ENCODE measurements at places on chromosomes 5 and 9.

GRCh38 chr9:68851657-68852056, 146.6 kb downstream of the PIP5K1B start:
- DNase-seq, result no peak

- no peak for DNase-seq
Measured at GRCh38 chr5:7320701-7321301, 75.1 kb upstream of the ADCY2 start.

GRCh38 chr5:154899151-154899816, 38.7 kb downstream of the GEMIN5 start:
- no peak for DNase-seq

DNA sequence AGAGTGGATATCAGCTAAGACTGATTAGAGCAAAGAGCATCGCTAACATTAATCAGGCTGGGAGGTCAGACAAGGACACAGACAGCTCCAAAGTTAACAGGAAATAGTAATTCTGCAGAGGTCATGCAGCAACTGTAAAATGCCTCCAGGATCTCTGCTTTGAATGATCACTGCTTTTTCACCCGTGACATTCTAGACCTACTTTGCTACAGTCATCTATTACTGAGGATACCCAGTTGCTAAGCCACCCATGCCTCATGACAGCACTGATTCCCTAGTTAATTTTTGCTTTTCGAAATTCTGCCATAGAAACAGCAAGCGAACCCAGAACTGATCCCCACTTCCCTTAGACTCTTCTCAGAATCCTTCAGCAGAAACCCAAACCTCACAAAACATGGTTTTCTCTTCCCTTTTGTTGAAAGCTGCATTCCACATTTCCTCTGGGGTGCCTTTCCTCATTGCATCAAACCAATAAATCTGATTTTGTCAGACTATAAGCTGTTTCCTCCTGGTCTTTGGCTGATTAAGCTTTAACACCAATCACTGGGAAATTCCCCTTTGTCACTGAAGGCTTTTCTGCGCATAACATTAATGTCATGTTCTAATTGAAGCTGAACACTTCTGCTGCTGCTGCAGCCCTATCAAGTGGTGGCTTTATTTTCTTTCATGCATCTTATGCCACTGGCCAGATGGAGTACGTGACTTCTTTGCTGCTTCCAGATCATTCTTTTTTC, 201.1 kb upstream of the CHD1 start:
- DNase-seq, result no peak

DNA sequence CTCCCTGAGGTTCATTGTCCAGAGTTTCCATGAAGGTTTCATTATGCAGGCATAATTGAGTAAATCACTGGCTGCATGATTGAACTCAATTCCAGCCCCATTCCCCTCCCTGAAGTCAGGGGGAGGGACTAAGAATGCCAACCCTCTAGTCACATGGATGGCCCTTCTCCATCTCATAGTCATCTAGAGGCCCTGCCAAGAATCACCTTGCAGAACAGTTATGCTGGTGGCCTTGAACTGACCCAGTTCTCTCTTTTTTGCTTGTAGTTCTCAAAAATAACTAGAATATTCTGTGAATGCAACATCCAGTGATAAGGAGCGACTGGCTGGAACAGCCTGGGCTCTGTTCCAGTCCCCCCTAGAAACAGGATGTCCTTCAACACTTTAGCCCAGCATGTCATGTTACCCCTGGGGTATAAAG, 31.7 kb downstream of the SLC35A4 start:
- DNase-seq, result no peak

GRCh38 chr5:14351845-14352712, 208.9 kb downstream of the TRIO start:
- DNase-seq, result peak; percentile 35

DNA sequence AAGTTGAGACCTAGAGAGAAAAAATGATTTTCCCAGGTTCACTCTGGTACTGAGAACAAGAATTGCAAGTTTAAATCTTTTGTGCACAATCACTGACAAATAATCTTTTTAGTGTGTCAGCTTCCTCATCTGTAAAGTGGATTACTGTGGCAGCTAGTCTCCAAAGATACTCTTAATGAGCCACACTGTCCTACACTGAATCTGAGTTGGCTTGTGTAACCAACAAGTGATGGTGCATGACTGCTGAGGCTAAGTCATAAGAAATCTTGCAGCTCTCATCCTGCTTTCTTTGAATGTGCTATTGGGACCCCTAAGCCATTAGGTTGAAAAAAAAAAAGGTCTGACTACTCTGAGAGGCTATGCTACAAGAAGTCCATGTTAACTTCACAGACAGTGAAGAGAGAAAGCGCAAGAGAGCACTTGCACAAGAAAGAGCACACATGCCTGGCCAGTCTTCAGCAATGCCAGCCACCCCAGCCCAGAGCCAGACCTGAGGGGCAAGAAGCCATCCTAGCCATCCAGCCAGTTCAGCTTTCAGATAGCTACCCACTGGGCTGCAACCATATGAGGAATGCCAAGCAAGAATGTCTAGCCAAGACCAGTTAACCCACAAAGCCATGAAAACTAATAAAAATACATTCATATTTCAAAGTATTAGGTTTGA, 419.4 kb downstream of the RAB3C start:
- no peak for DNase-seq

DNA sequence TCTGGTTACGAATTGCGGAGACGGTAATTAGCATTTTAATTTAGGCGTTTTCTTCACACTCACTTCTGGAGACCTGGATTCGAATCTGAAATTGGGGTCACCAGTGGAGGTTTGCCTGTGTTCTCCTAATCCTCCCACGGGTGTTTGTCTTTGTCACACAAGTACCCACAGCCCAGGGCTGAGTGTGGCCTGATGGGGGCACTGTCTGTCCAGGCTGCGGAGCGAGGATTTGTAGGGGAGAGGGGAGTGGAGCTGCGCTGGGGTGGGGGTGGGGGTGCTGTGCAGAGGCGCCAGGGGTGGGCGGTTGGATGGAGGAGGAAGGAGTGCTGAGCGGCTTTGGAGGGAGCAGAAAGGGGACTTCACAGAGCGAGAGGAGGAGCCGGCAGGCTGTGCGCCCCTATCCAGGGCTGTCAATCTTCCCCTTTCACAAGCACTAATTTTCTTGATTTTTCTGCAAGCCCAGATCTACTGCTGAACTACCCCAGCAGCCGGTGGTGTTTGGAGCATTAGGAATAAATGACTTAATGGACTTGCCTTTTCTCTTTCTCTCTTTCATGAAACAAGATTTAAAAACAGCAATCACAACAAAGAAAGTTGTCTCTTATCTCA, 53.1 kb downstream of the TSPAN17 start:
- DNase-seq, result no peak

DNA sequence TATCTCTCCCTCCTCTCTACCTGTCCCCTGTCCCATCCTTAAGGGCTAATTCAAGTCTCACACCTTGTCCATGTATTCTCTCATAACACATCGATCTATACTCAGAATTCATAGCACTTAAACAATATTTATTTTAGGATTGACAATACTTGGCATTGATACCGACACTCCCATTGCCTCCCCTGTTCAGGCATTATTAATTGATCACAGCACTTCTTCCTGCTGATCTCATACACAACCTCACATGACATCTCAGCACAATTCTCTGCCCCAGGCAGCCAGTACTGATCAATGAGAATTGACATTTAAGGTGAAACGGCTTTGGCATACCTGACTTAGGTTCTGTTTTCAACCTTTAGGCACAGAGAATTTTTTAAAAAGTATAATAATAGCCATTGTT, 582.4 kb upstream of the BRINP1 start:
- no peak for DNase-seq

DNA sequence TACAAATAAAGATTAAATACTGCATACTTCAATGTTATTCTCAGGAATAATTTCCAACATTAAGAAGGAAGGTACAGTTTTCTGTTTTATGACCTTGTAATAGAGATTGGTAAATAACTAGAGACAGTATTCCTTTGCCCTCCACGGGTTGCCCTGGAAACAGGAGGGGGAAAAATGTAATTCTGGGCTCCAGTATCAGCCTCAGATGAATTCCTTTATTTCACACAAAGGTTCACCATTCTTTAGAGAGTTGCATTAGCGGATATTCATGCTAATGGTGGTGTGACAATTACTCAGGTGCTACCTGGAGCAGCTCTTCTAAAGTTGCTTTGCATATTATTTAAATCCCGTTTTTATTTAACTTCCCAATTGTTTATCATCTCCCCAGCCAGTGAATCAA, 42.6 kb downstream of the CETN3 start:
- DNase-seq, result no peak

GRCh38 chr5:128156521-128156920, 73.0 kb downstream of the SLC12A2 start:
- no peak for DNase-seq

DNA sequence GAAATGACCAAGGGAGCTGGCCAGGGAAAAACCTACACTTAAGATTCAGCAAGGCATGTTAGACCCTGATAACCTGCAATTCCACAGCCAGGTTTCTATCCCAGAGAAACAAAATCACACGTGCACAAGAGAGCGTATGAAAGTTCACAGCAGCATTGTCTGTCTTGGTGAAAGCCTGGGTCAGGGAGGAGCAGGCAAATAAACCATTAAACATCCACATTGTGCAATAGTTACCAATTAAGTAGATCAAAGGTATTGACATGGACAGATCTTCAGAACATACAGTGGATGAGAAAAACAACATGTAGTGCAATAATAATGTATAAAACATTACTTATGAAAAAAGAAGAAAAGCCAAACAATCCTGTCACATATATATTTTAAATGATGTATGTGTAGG, 15.9 kb upstream of the GPX3 start:
- DNase-seq, result no peak

DNA sequence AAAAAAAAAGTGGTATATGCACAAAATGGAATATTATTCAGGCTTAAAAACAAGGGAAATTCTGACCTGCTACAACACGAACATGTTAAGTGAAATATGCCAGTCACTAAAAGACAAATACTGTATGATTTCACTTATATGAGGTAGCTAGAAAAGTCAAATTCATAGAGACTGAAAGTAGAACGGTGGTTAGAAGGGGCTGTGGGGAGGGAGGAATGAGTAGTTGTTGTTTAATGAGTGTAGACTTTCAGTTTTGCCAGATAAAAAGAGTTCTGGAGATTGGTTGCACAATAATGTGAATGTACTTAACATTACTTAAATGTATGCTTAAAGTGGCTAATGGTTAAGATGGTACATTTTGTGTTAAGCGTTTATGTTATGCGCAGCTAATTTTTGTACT, 79.5 kb upstream of the IL12B start:
- DNase-seq, result no peak

DNA sequence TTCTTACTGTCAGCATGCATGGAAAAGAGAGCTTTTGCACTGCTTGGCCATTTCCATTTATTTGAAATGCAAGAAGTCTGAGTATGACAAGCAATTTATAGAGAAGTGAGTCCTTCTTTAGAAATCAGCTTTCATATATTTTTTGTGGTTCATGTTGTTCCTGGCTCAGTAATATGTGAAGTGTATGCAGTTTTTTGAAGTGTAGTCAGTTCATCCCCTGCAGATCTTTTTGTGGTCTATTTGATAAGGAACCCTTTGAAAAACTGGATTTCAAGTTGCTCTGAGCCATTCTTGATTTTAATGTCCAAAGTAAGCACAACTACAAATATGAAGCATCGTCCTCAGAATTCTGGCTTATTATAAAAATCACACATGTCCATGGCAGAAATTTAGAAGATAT, 294.1 kb upstream of the SMC2 start:
- DNase-seq, result no peak

- no peak for DNase-seq
Measured at GRCh38 chr5:55305345-55305744, 2.1 kb downstream of the DHX29 start.

DNA sequence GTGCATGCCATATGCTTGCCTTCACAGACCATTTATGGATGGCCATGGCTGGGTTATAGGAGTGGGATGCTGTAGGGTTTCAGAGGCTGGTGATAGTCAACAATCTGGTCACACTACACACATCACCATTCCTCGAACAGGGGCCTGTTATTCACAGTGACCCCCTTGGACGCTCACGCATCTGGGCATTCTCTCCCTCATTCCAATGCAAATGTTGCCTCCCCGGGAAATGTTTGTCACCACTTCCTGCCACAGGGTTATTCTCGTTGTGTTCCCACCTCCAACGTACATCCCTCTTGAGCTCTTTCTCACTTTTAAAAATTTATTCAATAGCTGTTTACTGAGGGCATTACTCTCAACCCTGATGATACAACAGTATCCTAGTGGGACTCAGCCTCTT, 135.4 kb downstream of the SCAMP1 start:
- no peak for DNase-seq

DNA sequence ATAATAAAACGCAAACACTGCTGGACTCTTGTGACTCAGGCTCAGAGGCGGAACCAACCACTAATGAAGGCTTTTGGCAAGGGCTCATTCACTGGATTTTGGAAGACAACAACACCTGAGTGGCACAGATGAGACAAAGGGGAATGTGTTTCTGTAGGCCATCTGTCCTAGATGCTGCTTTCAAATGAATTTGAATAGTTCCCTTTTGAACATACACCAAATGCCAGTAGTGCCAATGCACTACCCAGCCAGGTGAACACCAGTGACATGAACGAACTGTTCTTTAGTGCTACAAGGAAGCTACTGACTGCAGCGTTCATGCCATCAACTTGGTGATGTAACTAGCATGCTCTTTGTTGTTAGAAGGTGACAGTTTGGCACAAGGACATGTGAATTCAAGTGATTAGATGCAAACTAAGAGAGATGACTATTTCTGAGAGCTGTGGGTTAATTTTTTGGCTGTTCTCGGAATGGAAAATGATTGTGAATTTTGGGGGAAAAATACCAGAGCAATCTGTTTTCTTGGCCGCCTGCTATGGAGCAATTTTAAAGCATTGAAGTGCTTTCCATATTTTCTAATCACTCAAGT, 173.7 kb downstream of the SLC24A2 start:
- DNase-seq, result no peak

- DNase-seq, result no peak
Measured at GRCh38 chr9:28808042-28808441, 1234.8 kb upstream of the C9orf72 start.

- DNase-seq, result no peak
Measured at GRCh38 chr9:118721276-118721675, 648.0 kb downstream of the BRINP1 start.

DNA sequence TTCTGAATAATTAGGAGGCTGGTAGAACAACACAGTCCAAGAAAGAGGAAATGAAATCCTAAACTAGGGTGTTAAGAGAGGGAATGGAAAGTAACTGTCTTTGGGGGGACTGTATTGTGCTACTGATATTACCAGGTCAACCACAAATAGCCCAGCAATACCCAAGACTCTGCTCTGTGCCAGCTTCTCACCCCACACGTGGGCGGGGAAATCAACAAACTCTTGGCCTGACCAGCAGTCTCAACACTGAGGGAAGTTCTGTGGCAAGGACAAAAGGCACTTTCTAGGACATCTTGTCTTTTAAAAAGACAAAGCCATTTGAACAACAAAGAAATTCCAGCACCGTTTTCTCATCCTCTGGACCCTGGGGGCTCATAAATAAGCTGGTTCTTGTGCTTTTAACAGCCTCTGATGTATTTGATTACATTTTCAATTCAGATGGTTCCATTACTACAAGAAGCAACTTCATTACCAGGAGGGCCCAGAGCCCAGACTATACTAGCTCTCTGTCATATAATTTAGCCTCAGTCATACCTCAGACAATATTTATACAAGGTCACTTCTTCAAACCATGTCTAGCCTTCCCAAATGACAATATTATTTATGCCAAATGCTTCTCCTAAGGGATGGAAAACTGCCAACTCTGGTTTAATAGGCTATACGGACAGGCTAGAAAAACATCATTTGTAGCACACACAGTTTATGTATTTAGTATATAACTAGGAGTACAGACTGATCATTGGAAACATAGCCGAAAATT, 297.8 kb downstream of the CWC27 start:
- DNase-seq, result no peak

- DNase-seq, result no peak
Measured at GRCh38 chr9:121746866-121747265, 95.4 kb downstream of the DAB2IP start.
